ELR (cell line): ENCODE measurements at places on chromosomes 5 and 9.

GRCh38 chr5:96172436-96172835 is 210.8 kb upstream of the ELL2 start:
- DNase-seq, result peak; percentile 51

- no peak for DNase-seq
Observed at GRCh38 chr9:124477648-124478285, 27.5 kb downstream of the ADGRD2 start.

DNA sequence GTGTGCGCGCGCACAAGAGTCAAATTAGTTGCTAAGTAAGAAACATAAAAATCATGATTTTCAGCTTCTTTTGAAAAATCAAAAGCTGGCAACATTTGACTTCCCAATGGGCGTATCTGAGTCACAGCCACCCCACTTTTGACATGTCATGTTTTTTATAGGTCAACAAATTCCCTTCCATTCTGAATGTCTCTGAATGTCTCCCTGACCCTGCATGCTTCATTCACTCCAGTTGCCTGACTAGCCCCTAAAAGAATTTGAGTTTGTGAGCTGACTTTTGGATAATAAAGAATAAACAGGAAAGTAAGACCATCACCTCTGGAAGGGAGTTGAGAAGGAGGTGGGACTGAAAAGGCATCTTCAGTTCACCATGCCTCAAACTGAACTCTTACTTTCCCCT is 20.2 kb upstream of the GLIS3 start:
- no peak for DNase-seq

DNA sequence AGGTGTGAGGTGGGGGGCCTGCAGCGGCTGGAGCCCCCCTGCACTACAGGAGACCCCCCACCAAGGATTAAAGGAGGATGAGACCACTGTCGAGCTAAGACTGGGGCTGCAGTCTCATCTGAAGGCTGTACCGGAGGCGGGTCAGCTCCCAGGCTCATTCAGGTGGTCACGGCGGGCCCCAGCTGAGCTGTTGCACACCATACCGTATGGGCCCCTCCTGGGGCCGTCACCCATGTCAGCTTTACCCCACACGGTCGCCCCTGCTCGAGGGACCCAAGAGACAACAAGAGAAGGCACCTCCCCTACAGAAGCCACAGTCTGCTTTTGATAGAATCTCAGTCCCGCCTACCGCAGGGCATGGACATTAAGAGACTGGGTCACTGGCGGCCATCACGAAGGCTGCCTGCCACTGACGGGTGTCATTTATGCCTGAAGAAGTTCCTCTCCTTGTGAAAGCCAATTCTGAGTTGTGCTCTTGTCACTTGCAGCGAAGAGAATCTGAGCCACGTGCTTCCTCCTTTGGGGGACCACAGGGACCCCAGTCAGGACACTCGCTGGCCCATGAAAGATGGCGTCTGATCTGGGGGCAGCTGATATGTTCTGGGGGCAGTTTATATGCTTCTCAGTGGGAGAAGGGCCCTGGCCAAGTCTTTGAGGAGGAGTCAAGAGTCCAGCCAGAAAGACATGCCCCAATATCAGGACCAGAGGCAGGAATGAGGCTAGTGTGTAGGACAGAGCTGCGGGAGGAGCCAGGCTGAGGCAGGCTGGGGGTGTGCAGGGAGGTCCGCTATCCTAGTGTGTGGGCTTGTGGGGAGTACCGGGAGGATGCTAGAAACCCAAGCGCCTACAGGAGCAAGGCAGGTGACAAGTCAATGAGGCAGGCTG is 102.4 kb downstream of the ZNF354C start:
- DNase-seq, result no peak

DNA sequence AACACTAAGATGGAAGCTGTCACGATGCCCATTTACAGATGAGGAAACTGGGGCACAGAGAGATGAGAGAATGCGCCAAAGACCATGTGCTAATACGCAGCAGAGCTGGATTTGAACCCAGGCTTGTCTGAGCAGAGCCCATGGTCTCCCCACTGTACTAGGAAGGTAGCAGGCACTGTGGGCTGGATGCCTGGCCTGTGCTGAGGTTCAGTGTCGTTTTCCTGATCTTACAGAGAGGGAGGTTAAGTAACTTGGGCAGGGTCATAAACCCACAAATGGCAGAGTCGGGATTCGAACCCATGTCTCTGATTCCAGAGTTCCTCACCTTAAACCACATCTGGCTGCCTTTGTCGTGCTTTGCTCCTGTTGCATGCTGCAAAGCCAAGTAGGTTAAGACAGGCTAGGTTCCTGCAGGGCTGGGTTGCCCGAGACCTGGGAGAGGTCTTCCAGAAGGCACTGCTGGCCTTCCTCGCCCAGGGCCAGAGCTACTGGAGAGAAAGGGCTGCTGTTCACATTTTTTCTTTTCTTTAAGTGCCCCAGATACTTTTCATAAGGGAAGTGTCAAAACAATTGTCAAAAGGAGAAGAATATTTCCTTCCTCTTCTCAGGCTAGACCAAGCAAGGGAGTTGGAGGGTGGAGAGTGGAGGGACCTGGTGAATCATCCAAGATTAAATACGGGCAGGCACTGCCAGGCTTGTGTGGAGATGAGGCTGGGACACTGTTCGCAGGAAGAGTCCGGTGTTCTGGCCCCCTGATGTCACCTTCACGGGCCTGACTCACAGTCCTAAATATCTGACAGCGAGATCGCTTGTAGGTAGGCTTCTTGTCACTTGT is 3.2 kb downstream of the NEK6 start:
- peak; percentile 76 for DNase-seq

DNA sequence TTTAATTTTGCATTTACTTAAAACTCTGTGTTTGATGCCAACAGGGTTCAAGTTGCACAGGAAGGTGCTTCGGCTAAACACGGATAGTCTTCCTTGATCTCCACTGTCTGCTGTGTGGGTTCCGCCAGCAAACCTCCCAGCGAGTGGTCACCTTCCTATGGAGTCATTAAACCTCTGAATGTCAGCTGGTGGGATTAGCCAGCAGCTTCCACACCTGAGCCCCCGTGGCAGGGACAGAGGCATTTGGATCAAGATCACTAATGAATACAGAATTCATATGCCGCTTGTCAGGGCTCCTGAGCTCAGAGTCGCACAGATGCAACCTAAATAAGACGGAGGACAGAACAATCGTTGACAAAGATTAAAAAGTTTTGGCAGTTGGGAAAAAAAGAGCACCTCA is 39.5 kb downstream of the PSMB7 start:
- DNase-seq, result no peak

DNA sequence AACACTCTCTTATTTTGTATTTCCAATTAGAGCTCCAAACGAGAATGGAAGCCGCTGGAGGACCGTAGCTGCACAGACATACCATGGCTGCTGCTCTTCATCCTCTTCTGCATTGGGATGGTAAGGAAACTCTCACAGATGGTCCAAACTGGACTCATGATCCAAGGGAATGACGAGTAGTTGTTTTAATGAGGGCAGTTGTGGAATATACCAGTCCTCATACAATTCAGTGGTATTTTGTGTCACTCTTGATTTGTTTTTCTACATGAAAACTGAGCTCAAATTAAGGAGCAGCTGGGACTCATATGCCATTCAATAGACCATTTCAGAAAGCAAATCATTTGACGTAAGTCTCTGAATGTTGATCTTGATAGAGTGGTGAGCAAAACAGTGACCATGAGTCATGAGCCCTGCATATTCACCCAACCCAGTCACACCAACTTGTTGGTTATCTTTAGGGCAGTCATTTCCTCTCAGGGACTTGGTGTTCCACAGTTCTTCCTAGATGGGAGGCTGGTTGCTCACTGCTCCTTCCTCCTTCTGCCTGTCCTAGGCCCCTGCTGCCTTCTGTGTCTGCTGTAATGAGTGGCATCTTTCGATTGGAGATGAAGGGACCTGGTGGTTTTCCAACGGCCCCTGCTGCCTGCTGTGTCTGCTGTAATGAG is 54.9 kb downstream of the SLC44A1 start:
- peak; percentile 96 for DNase-seq

DNA sequence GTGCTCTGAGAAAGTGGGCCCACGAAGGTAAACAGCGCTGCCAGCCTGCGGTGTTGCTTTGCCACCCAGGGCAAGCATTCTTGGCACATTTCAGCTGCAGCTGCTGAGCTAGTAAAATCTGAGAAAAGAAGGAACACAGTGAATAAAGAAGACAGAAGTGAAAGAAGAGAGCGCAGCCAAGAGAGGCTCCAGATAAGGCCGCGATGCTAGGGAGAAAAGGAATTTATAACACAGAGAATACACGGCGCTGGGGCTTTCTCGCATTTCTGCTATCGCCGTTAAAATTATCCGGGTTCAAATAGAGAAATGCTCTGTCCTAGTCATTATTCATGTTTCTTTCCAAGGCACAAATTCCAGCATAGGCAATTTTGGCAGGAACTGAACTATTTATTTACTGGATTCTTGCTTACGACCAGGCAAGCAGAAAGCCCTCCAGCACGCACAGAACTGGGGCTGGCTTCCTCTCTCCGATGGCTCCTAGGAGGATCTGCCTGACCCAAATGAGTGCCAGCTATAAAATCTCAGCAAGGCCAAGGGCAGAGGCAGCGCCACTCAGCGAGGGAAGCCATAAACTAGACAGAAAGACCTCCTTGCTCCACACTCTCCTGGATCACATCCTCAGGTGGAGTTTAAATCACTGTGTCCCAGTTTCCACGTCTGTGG is 111.2 kb downstream of the ATPSCKMT start:
- DNase-seq, result no peak

GRCh38 chr9:134127616-134128015 is 8.3 kb upstream of the WDR5 start:
- no peak for DNase-seq

DNA sequence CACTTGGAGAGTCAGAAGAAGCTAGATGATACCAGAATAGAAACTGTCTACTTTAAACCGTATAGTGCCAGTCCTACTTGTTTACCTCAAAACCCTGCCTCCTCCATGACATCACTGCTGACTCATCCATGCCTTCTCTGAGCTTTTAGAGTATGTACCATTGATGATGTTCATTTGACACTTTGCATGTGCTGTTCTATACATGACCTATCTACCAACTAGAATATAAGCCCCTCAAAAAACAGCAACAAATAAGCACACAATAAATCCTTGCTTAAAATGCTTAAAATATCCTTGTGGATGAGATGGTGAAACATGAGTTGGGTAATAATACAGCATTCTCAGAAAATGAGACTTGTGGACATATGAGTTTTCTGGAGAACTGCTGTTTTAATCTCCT is 2.6 kb downstream of the CTNNAL1 start:
- DNase-seq, result peak; percentile 88

DNA sequence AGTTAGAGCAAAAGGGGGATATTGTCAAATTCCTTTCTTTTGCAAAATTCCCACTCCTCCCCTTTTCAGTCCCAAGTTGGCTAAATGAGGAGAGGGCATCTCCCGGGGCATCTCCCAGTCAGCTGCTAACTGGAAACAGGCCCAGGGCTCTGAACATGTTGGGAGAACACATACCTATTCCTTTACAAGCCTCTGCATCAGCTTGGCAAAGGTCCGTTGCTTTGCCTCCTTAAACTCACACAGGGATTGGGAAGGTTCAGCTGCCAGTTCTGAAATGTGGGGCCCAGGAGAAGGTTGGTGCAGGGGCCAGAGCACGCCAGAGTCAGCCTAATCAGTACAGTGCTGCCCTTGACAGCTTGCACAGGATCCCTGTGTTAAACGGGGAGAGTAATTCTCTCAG is 11.0 kb upstream of the DMRT3 start:
- no peak for DNase-seq

GRCh38 chr5:180334751-180335613 is 18.2 kb downstream of the GFPT2 start:
- no peak for DNase-seq

GRCh38 chr9:81245254-81245956 is 443.9 kb downstream of the TLE1 start:
- DNase-seq, result no peak

- DNase-seq, result peak; percentile 44
Observed at GRCh38 chr9:95876595-95876994, 1.1 kb downstream of the ERCC6L2 start.

DNA sequence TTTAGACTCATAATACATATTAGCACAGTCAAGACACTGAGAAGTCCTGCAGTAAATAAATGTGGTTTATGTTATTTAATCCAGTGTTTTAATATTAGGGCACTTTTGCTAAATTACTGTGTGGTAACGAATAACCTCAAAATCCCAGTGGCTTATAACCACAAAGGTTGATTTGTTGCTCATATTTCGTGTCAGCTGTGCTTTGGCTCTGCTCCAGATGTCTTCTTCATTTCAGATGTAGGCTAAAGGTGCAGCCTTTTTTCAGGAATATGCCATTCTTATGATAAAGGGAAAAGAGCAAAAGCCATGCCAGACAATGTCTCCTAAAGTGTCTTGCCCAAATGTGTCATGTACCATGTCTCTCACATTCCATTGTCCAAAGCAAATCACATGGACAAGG is 144.8 kb downstream of the BRINP1 start:
- DNase-seq, result no peak

GRCh38 chr9:113417370-113417769 is 6.8 kb downstream of the C9orf43 start:
- no peak for DNase-seq

DNA sequence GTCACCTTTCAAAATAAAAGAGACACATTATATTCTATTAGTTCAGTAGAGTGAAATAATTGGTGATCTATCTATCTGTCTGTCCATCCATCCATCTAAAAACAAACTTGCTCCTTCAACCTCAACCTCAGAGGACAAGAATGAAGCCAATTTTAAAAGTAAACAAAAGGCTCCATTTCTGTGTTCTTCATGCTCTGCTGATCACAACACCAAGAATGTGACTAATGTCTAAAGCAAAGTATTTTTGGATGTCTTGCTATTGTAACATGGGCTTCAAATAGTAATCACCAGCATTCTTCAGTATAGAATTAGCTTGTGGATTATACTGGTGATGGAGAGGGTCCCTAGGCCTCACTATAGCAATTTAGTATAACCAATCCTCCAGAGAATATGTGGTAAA is 1304.4 kb downstream of the MAT2B start:
- no peak for DNase-seq

GRCh38 chr5:96431376-96432187 is 1.5 kb downstream of the PCSK1 start:
- peak; percentile 57 for DNase-seq

GRCh38 chr5:59151162-59151889 is 568.5 kb downstream of the RAB3C start:
- DNase-seq, result no peak

DNA sequence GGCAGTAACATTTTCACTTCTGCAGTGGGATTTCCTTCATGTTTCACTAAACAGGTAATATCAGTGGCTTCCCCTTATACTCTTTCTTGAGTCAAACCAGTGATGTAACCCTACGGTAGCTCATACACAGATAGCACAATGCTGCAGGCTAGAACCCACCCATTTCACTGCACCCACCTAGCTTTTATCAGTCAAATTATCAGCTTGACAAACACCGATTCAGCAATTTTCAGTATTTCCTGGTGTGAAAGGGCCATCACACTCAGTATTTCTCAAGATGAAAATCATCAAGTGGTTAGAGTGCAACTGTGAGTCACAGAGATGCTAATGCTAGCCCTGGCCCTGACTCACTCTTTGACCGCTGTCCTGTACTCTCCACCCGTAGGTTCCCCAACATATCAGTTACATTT is 242.3 kb upstream of the PTGER4 start:
- peak; percentile 95 for DNase-seq

GRCh38 chr5:149528281-149529060 is 22.8 kb downstream of the CSNK1A1 start:
- DNase-seq, result no peak

DNA sequence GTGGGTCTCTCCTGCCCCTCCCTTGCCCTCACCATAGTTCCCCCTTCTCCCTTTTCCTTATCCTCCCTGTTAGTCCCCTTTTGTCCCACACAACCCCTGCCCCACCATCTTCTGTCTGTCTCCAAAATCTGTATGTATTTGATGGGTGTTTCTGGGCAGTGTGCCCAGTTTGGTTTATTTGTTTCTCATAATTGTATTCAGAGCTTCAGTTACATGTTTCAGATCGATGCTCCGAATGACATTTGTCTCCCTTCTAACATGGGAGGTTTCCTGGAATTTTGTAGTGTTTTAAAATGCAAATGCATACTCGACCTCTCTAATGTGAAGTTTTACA is 22.2 kb downstream of the FBXL7 start:
- no peak for DNase-seq
